ENCODE measurements at places on chromosomes 13 and 19.

- DNase-seq: no peak
Measured at GRCh38 chr13:28575200-28575599, 80.3 kb upstream of the FLT1 start.

- DNase-seq: no peak
Measured at GRCh38 chr13:24858953-24859352, 95.0 kb downstream of the RNF17 start.

DNA sequence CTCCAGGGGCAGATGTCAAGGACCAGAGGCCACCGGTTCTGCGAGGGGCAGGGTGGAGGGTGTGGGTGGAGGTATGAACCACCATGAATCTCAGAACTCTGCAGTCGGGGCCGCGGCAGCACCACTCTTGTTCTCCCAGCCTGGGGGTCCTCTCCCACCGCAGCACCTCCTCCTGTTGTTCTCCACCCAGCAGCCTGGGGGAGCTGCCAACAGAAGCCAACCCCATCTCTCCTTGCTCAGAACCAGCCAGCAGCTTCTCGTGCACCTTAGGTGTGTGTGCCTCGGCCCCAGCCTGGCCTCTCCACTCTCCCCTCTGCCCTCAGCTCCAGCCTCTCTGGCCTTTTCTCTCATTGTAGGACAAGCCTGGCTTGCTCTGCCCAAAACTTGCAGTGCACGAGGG, 31.9 kb upstream of the CCNE1 start:
- DNase-seq: no peak

DNA sequence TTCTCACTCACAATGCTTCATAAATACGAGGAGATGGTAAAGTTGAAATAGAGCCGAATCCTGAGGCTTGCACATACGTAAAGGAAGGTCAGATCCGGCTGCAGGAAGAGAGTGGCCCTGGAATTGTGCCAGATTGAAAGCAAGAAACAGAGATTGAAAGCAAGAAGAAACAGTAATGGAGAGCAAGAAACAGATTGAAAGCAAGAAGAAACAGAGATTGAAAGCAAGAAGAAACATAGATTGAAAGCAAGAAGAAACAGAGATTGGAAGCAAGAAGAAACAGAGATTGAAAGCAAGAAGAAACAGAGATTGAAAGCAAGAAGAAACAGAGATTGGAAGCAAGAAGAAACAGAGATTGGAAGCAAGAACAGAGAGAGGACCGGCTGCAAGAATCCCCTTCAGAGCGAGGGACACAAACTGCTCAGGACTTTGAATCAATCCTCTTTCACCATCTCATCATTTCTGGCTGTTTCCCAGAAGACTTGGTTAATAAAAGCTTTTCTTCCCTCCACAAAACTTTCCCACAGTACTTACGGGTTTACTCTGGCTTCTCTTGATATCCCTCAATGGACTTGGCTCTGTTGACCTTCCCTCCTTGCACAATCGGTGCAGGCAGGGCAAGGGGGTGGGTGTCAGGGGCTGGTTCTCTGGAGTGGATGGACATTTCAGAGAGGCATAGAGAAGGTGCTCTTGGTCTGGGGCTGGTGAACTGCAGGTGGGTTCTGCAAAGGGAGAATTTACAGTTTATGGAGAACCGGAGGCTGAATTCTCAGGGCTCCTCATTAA, 25.5 kb downstream of the OR7A5 start:
- DNase-seq: no peak

GRCh38 chr13:66689037-66689619, 541.0 kb downstream of the PCDH9 start:
- no peak for DNase-seq

- DNase-seq: no peak
Measured at GRCh38 chr13:74444161-74444571, 310.0 kb upstream of the KLF12 start.

DNA sequence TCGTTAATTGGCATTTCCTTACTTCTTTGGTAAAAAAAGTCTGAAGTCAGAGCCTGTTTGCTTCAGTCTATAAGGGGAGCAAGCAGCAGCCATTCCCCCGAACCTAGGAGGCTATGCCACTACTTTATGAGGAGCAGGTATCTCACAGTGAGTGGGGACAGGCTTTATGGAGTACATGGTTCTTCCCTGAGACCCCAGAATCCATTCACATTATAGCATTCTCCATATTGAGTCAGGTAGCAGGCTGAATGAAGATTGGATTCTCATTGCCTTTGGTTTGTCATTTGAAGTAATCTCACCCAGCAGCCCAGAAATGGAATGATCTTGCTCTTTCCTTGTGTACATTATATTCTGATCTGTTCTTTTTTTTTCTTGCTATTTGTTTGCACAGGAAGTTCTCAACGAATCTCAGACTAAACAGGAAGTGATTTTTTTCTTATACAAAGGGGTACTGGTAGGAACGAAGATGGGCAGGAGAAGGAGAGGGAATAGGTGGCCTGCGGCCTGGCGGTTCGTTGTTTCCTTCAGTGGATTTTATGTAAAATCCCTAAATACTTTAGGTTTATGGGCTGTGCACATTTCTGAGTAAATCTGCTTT, 74.4 kb downstream of the ARHGAP35 start:
- DNase-seq: no peak

GRCh38 chr19:6519289-6519688, 11.5 kb upstream of the TNFSF9 start:
- peak; percentile 54 for DNase-seq

DNA sequence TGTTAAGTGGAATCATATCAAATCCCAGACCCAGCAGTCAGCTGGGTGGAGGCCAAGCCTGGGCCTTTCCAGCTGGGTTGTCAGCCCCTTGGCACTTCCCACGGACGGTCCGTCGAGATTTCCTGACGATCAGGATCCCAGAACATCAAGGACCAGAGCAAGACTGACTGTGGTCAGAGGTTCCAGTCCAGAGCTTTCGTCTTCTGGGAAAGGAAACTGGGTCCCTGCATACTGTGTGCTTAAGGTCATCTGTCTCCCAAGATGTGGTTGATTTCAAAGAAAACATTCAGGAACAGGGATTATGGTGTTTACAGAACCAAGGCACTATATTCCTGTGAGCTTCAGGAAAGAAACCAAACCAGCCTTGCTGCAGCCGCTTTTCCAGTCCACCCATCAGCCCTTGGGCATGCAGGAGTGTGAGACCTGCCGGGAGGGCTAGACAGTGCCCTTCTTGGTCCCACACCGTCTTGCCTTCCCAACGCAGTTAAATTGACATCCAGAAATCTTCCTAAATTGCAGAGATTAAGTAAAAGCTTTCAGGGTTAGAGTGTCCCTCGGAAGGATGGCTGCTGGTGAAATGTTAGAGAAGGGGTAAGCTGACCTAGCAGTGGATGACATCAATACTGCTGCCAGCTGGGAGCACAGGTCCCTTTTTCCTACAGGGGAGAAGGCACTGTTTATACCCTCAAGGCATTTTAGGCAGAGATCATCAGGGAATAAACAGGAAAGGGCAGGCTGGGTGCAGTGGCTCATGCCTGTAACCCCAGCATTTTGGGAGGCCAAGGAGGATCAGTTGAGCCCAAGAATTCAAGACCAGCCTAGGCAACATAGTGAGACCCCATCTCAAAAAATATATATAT, 5.0 kb upstream of the C19orf33 start:
- DNase-seq: no peak

- DNase-seq: no peak
Measured at GRCh38 chr13:93762708-93763426, 536.3 kb downstream of the GPC6 start.

GRCh38 chr19:10718205-10719196, 622 bp downstream of the DNM2 start:
- no peak for DNase-seq

DNA sequence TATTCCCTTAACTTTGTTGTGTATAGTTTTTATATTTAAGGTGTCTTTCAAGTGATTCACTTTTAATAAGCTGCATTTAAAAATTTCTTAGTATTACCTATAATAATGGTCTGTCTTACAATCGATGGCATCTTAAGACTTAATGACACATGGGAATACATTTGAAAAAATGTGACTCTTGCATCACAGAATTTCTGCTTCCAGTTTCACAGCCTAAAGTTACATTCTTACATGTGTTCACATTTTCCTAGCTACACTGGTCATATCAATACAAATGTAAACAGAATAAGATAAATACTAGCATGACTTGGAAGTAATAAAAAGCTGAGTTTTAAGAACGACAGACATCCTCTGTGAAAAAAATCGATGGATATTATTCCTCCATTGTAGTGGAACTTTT, 1597.1 kb upstream of the MIR17HG start:
- no peak for DNase-seq

DNA sequence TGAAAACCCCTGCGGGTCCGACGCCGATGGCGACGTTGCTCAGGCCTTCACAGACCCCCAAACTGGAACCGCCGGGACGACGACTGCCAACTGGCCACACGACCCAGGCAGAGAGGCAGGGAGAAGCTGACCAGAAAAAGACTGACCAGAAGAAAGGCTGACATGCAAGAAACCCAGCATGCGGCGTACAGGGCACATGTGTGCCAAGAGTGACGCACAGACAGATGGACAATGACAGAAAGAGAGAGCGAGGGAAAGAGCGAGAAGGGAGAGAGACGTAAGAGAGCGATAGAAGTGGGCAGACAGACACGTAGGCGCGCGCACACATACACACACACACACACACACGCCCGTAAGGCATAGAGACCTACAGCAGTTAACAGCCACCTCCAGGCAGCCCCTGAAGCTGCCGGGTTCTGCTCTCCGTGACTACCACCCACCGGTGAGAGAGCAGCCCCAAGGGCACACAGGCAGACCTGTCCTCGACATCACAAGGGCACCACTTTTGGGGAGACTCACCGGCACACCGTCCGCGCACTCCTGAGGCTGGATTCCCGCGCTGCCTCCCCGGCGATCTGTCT, 67.2 kb upstream of the ZNF527 start:
- DNase-seq: no peak

GRCh38 chr19:38693380-38694223, 46.2 kb downstream of the ACTN4 start:
- no peak for DNase-seq

DNA sequence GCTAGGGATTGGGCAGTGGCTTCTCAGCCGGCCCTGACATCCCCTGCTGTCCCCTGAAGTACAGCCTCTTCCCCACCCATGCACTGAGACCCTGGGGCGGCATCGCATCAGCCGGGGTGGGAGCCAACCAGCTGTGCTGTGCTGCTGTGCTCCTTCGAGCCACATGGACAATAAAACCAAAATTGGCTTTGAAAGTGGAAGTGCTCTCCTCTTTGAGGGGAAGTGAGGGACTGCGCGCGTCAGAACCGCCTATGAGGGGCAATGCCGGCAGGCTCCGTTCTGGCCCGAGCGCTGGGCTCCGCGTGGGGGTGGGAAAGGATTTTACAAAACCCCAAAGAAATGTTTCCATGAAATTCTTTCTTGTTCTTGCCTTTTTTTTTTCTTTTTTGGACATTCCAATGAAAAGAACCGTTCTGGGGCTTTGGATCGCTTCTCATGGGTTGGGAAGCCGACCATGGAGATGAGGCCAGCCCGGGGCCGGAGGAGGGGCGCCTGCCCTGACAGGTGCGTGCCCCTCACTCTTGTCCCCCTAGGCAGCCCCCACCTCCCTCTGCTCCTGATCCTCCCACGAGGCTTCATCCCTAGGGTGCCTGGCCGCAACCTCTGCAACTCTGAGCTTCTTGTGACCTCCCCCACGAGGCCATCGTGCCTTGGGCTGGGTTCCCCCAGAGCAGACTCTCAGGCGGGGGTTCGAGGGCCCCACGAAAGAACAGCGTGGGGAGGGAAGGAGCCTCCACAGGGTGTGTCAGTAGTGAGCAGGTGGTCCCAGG, 22.6 kb downstream of the KLHL26 start:
- no peak for DNase-seq

DNA sequence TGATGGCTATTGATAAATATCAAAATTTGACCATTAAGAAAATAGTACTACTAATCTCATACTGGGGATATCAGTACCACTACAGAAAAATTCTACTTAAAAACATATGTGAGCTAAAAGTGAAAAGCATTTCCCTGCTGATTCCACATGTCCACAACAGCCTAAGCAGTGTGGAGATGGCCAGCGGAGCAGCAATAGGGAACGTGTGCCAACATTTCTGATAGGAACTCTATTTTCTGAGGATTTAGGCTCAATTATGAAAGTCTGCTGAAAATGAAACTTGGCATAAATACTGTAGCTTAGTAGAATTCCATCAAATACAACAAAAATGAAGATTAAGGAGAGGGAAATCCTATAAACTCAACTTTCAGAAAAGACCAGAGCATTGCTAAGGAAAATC, 311.6 kb downstream of the ENOX1 start:
- DNase-seq: no peak

- DNase-seq: no peak
Measured at GRCh38 chr13:39245688-39246087, 207.4 kb downstream of the NHLRC3 start.

GRCh38 chr19:42613666-42614065, 18.9 kb upstream of the CEACAM8 start:
- no peak for DNase-seq

DNA sequence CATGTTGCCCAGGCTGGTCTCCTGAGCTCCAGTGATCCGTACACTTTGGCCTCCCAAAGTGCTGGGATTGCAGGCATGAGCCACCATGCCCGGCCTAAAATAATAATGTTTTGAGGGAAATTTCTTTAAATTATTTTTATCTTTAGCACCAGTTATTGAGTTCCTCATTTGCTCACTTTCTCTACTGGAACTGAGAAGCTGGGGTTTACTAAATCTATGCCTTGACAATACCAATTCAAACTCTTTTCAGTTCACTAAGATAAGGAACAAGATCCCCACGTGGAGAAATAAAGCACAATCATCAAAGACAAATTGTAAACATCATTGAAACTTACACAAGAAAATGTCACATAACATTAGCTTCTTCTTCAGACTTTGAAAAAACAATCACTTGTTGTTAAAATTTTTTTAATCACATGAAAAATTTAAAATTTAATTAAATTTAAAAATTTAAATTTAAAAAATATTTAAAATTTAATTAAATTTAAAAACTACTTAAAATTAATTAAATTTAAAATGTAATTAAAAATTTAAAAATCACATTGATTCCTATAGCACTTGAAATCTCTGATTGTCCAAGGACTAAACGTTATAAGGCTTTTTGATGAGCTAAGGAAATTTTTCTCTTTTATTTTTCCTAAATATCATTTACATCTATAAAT, 25.2 kb upstream of the XPO4 start:
- no peak for DNase-seq

Data from fibroblast of skin of left biceps (primary cell).